ENCODE measurements at places on chromosomes 7 and 10.

- no peak for DNase-seq
Observed at GRCh38 chr10:9315292-9315691, 1260.8 kb downstream of the GATA3 start.

DNA sequence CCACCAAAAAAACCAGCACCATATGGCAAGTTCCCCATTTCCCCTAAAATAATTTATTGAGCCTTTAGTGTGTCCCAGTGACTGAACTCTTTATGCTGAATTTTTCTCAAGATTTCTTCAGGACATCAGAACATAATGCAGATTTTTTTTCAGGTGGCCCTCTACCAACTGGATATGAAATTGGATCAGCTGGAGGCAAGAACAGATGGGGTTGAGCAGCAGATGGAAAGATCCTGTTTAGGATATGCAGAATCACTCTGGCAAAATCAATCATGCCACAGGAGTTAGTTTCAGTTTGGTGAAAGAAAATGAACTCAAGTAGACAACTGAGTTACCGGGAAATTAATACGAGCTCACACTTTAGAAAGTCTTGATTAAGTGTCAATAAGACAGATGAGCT, 761.5 kb upstream of the C7orf33 start:
- no peak for DNase-seq

- DNase-seq: no peak
Observed at GRCh38 chr7:130149281-130150139, 55.7 kb downstream of the TMEM209 start.

- DNase-seq: no peak
Observed at GRCh38 chr10:22438711-22439110, 93.4 kb downstream of the SPAG6 start.

DNA sequence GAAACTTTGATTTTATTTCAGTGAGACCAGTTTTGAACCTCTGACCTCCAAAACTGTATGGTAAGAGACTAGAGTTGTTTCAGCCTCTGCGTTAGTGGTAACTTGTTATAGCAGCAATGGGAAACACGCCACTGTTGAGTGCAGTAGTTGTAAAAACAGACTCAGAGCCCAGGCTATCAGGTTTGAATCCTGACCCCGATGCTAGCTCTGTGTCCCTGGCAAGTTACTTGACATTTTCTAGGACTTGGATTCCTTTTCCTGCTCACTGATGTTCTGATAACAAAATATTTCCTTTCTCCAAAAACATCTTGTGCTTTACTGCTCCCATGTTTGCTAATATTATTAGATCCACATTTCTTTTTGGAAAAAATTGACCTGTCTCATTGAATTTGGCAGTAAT, 131.0 kb downstream of the PLXDC2 start:
- DNase-seq: no peak

- DNase-seq: no peak
Observed at GRCh38 chr10:2214805-2215204, 477.5 kb upstream of the ADARB2 start.

DNA sequence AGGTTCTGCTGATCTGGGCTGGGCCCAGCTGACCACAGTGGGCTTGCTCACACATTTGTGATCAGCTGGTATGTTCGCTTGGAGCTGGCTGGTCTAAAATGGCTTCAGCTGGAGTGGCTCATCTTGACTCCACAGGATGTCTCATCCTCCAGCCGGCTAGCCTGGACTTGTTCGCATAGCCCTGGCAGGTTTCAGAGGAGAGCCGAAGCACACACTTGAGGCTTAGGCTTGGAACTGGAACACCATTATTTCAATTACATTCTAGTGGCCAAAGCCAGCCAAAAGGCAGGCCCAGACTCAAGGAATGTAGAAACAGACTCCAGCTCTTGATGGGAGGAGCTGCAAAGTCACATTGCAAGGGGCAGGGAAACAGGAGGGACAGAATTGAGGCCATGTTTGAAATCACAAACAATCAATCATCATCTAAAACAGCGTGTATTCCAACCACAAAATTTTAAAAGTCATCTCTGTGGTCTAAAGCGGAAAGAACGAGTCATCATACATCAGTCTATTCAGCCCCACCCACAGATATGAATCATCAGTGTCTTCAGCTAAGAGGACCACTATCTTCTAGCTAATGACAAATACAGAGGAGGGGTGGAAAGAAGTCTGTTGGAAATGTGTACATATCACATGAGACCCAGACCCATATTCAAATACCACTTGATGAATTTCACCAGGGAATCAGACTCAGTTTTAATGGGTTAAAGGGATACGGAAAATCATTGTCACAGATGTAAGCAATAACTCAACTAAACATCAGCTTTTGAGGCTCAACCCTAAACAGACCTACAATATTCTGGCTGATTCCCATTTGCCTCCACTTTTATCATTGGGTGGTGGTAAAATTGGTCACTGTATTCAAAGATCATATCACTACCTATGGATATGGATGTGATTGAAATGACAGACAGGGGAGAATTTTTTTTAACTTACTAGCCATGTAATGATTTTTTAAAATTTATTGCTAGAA, 139.0 kb upstream of the MKLN1 start:
- DNase-seq: peak; percentile 25

DNA sequence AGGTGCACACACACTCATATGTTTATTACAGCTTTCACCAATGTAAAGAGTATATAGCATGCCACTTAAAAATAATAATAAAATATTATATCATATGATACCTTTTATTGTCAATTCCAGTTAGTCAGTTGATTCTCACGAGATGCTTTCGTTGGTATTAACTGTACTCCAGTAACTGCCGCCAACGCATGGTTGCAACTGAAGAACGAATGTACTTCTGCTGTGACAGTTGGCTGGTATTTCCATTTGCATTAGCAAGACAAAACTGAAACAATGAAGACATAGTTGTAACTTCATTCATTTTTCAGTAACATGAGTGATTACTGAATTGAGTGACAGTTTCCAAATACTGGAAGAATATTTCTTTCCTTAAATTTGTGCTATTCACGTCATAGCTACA, 70.5 kb upstream of the PRKCQ start:
- DNase-seq: no peak

DNA sequence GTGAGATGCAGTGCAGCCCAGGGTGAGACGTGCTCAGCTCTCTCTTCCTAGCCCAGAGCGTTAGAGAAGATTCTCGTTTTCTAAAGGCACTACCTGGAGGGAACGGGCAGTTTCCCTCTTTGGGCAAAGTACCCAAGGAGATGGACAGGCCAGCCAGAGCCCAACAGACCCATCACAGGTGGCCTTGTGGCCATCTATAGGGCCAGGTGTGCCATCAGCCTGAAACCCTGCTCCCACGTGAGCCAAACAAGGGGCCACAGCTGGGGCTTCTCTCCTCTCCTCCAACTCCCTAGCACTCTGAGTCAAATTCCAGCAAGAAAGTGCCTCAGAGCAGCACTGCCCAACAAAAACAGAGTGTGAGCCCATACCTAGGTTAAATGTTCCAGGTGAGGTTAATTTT, 22.3 kb downstream of the CHST15 start:
- no peak for DNase-seq

- DNase-seq: no peak
Observed at GRCh38 chr10:30705625-30706149, 76.1 kb upstream of the LYZL2 start.

DNA sequence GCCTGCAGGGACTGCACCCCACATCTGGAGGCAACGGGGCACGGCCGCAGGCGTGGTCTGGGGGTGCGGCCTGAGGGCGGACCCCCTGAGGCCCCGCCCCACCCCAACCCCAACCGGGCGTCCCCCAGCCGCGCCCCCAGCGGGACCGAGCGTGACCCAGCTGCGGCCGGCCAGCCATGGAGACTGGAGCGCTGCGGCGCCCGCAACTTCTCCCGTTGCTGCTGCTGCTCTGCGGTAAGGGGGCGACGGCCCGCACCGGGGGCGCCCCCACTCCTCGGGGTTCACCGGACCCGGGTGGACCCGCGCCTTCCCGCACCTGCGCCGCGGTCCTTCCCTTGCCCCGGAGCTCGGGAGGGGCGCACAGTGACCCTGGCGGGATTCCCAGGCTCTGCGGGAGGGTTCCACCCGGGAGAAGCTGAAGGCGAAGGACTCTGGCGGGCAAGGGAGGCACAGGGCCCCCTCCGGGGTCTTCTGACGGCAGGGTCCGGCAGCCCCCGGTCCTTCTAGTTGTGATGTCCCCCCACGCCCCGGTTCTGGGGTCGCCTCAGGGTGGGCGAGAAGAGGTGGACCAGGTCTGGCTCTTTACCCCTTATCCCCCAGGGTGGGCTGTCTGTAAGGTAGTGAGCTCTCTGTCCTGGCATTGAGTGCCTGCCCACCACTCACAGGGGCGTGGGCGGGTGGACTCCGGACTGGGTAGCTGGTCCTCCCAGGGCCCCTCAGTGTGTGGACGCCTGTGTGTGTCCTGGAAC, at the start of gene RAMP3:
RAMP3 (plus strand) TSS at position 139 of the 749 bp plus-strand sequence; CDS start at position 177, 38 bp downstream.
- no peak for DNase-seq

DNA sequence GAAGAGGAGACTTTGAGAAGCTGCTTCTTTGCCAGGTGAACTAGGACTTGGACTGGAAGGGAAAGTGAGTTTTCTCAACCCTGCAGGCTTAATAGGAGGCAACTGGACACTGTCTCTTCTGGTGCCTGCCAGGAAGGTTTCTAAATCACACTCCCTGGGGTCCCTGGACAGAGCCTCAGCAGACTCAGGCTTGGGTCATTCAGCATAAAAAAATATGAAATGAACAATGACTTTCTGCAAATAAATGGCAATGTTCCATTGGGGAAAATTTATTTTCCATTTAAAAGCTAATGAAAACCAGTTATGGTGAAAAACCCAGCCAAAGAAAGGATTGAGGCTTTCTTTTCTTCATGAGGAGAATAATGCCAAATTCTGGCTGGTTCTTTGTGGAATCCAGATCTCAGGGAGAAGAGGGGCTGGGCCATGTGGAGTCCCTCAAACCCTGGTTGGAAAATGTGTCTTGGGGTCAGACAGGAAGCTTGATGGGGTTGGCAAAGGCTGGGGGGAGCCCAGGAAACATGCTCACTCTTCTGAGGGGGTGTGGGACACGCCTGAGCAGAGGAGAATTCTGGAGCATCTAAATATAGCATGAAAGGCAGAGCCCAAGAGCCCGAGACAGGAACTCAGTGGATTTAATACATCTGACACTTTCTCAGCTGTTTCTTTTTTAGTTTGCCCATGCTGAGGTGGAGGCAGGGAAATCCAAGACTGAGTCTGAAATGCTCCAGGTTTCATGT, 65.2 kb upstream of the EMX2 start:
- no peak for DNase-seq

- no peak for DNase-seq
Observed at GRCh38 chr10:110864662-110865140, 7.0 kb upstream of the PDCD4 start.

GRCh38 chr7:45484094-45484493, 90.1 kb upstream of the ADCY1 start:
- no peak for DNase-seq

- peak; percentile 73 for DNase-seq
Observed at GRCh38 chr10:44932517-44933450, 21.6 kb downstream of the TMEM72 start.

- no peak for DNase-seq
Observed at GRCh38 chr10:124300224-124300623, 118.5 kb downstream of the OAT start.

DNA sequence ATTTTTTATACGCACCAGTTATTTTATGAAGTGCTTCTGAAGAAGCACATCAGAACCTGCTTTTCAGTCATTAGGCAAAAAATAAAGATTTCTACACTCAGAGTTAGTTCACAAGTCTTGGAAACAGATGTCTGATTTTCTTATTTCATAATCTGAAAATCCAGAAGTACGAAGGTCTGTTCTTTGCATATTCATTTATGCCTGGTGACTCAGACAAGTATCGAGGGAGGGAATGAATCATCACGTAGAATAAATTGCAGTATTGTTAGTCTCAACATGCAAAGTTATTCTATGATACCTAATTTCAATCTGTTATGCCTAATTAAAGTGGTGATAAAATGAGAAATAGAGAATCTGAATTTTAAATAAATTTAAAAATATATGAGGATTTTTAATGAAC, 113.6 kb upstream of the SEM1 start:
- no peak for DNase-seq

DNA sequence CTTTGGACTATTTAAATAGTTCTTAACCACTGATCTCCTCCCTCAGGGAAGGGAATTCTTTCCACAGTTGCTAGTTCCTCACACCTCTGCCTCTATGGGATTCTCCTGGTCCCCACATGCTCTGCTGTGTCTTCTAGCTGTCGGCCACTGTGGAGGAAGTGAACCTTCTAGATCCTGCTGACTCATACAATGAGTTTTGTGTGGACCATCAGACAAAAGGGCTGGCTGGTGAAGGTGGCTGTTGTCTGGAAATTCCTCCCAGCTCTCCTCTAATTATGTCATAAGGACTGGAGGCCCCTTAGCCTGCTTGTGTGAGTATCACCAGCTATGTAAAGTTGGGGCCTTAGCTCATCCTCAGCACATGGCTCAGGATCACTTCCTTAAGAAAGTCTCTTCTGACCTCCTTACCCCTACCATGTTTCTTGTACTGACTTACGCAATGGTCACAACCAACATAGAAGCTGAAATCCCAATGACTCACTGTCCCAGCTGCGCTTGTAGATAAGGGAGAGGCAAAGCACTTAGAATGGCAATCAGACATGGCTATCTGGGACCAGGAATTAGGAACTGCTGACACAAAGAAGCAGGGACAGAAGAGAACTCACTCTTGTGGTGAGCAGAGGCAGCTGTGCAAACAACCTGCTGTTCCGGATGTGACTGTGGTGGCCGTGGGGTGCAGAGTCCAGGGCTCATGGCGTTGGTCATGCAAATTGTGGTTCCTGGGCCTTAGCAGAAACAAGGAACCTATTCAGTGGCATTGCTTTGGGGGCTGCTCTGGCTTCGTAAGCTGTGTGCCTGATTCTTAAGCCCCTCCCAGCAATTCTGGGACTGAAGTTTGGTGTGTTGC, 2.5 kb upstream of the MACC1 start:
- DNase-seq: no peak

DNA sequence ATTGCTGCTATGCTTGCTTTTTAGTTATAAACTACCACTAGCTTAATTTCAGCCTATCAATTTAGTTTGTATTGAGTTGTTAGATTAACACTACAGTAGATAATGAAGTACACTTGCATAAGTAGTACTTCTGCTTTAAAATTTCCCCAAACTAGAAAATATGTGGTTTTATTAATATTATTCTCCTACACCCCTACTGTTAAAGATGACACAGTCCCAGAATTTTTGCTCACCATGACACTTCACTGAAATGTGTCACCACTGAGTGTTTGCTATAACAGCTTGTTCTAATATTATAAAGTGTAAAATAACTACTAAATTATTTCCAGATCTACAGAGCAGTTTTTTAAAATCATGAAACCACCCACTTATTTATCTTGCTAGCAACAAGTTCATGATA, 31.6 kb downstream of the RHEB start:
- no peak for DNase-seq

- DNase-seq: no peak
Observed at GRCh38 chr7:98627413-98627790, 10.3 kb downstream of the NPTX2 start.

GRCh38 chr7:137932881-137933269, 69.0 kb downstream of the CREB3L2 start:
- DNase-seq: no peak

DNA sequence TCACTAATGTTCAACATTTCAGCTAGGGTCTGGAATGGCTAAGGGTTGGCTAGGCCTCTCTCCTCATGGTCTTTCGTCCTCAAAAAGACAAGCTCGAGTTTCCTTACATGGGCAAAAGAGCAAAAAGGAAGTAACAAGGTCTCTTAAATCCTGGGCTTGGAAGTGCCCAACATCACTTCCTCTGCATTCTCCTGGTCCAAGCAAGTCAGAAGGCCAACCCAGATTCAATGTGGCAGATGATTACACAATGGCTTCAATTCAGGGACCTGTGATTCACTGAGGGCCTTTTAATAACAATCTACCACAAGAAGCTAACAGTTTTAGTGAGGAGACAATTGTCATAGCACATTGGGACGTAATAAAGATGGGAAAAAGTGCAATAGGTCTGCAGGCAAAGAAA, 4.4 kb upstream of the NUP205 start:
- no peak for DNase-seq
